Thyroid gland (tissue), 4 donors: ENCODE measurements at places on chromosomes 1 and 21.

DNA sequence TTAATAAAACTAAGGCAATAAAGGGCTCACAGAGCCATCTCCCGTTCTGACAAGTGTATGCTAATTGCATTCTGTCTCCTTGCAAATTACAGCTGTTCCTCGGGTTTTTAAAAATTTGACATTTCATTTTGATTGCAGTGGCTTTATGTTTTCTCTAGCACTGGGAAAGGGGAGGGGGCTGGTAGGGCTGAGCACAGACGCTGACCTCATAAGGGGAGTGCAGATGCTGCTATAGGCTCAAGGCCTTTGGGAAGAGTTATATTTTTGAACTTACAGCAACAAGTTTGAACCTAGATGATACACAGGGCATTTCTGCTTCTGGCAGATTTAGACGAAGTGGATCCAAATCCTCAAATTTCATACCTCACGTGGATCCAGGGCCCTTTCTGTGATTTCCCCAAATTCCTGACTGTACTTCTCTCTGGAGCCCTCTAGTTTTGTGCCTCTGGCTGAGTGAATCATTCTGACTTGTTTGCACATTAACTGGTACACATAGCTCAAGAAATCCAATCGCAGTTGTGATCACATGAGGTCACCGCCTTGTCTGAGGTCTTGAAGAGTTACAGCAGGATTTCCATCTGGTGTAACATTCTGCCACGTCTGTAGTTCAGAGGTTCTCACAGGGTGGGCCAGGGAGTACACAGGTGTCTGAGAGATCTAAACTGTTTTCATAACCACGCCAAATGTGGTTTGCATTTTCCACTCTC lies 230.3 kb downstream of the C1orf94 start:
- DNase-seq: no peak

- no peak for DNase-seq
Measured at GRCh38 chr21:27101523-27101922, 134.6 kb upstream of the ADAMTS5 start.

DNA sequence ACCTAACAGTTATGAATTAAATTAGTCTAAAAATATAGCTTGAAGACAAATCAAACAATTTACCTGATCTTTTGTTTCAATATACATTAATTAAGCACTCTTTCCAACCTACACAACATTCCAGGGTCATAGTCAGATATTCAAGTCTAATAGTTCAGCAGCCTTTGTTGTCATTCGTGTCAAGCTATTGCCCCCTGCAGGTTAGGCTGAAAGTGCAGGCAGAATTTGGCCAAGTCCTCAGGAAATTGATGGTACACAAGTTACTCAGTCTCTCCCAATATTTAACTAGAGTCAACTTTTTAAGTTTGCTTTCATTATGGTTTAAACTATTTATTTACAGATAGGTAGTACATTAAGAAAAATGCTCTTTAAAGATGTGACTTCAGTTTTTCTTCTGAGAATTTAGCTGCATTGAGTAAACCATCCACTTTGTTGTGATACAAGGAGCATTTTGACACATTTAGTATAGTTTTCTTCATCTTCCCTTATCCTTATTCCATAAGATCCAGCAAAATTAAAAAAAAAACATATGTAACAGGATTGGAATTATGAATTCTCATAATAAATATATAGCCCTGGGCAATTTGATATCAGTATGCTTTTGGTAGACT lies 130.3 kb upstream of the DPYD start:
- peak; percentile 53 for DNase-seq

DNA sequence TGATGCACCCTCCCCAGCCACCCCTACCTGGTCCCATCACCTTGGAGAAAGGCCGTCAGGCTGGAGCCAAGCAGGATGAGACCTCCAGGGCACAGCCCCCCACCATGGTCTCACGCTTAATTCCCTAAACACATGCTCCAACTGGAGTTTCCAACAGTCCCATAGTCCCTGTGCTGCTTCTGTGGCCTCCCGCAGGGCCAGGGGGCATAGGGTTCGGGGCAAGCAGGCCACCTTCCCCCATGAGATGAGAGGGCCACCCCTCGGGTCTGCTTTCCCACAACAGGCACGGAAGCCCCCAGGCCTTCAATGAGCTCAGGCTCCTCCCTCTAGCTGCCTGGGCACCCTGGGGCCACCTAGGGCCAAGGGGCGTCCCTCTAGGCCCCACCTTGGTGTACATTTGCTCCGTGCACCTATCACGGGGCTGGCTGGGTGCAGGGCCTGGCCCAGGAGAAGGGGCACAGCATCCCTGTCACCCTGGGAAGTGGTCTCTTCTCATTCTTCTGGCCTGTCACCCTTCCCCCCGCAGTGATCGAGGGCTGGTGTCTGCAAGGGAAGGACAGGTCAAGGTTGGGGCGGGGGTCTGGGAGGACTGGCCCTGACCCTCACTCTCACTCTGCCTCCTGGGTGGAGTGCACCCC lies 42.4 kb downstream of the TRIM11 start:
- DNase-seq: no peak

DNA sequence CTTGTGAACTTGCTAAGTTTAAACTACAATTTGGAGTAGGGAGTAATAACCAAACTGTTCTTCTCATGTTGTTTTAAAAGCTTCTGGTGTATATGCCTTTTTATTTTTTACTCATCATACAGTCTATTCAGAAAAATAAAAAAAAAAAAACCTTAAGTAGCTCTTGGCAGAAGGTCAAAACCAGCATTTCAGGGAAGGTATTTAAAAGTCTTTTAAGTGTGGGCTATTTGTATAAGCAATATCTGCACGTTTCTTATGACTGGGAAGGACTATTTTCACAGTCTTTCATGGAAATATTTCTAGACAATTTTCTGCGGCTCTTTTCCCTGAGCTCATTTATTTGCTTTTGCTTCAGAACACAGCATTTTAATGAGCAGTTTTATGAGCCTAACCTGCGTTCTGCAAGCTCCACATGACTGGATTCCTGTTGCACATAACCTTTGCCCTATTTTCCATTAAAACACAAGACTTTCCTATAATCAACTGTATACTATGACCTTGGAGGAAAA lies 60.9 kb upstream of the C1orf105 start:
- peak; percentile 15 for DNase-seq

GRCh38 chr1:245749053-245749452 lies 594.3 kb downstream of the KIF26B start:
- DNase-seq: no peak

DNA sequence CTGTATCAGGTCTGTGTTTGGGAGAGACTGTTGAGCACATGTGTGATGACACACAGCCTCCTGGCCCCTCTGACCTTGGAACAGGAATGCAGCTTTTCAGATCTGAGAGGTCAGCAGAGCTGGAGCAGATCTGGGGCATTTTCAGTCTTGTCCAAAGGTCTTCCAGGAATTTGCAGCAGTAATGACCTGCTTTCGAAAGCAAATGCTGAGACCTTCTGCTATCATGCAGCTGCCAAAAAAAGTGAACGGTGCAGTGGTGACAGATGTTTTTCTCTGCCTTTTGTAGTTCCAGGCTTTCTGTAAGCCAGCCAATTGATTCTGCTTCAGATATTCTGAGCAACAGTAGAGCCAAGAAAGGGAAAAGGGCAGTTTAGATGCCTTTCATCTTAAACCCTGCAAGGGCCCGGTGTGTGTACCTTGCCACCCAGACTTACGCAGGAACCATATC lies 137.8 kb upstream of the COA6 start:
- DNase-seq: no peak

GRCh38 chr1:242427519-242427918 lies 97.0 kb downstream of the PLD5 start:
- no peak for DNase-seq

DNA sequence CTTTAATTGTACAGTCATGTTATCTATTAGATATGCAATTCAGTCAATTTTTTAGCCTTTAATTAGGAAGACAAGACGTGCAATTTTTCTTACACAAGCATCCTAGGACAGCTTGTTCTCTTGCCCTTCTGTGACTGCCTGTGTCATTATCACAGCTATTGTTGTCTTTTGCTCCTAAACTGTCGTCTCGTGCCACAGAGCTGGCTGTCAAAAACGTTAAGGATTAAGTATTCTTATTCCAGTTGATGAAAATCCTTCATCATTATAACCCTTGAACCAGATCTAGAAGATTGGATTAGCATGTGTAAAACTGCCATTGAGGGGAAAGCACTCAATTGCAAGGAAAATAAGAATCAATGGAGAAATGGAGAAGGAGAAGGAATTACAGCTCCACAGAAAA lies 43.8 kb upstream of the AIM2 start:
- no peak for DNase-seq

- DNase-seq: no peak
Measured at GRCh38 chr1:229251185-229251584, 19.7 kb upstream of the RAB4A start.

DNA sequence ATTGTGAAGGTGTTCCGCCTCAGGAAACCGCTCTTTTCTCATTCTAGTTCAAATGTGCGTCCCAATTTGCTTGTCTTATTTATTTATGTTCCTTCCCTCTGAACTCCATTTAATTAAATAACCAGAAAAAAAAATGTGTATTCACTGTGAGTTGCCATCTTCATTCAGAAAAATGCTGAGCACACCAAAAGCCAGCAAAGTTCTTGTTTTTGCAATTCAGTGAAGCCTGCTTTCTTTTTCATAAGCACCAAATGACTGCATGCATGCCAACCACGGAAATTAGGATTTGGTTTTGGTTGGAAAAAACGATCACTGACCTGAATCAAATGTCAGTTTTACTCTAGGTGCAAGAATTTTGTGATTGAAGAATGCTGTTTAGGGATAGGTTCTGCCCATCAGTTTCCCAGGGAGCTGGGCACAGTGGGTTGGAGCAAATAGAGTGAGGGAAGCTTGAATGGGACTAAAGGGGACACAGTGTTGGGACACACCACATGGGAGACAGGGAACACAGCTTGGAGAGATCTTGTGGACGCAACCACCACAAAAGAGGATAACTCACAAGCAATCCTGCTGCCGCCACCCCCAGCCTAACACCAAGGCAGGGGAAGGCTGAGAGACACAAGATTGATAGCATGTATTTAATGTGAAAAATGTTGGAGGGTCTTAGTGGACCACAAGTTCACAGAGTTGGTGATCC lies 183.4 kb upstream of the GALNT2 start:
- DNase-seq: no peak

- peak; percentile 81 for DNase-seq
Measured at GRCh38 chr1:54944610-54945392, 35.6 kb upstream of the TMEM61 start.

GRCh38 chr1:17393230-17393629 lies 21.2 kb downstream of the PADI6 start:
- DNase-seq: no peak

- DNase-seq: no peak
Measured at GRCh38 chr1:183632964-183633363, 2.6 kb downstream of the ARPC5 start.

- DNase-seq: no peak
Measured at GRCh38 chr1:181488866-181489265, 5.5 kb downstream of the CACNA1E start.

- DNase-seq: no peak
Measured at GRCh38 chr1:221878134-221878533, 136.2 kb upstream of the DUSP10 start.

GRCh38 chr1:175225805-175226129 lies 33.2 kb upstream of the KIAA0040 start:
- no peak for DNase-seq

GRCh38 chr1:185857442-185857841 lies 123.3 kb downstream of the HMCN1 start:
- DNase-seq: no peak

DNA sequence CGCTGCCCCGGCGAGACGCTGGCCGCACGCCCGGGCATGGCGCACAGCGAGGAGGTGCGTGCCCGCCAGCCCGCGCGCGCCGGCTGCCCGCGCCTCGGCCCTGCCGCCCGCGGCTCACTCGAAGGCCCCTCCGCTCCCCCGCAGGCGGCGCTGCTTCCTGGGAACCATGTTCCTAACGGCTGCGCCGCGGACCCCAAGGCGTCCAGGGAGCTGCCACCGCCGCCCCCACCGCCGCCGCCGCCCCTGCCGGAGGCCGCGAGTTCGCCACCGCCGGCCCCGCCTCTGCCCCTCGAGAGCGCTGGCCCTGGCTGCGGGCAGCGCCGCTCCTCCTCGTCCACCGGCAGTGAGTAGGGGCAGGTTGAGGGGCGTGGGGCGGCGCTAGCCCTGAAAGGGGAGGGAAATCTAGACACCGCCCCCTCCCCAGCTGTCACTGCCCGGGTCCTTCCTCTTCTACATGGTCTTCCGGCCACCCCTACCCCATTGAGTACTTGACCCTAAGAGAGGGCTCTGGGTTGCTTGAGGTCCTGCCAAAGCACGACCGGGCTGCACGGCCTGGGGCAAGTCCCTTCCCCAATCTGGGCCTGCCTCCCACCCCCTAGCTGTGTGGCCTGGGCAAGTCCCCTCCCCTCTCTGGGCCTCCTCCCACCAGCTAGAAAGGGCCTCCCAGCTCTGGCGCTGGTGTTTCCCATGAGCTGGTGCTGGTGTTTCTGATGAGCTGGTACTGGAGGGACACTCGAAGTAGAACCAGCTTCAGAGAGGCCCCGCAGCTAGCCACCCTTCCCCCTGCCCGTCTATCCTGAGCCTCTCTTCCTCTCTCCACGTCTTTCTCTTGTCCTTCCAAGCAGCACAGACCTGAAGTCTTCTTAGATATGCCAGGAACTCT lies 17.0 kb downstream of the TNFRSF25 start:
- DNase-seq: peak; percentile 23

GRCh38 chr1:221736714-221737113 lies 5.2 kb downstream of the DUSP10 start:
- no peak for DNase-seq

- no peak for DNase-seq
Measured at GRCh38 chr21:46426313-46427046, 32.2 kb upstream of the DIP2A start.
